ENCODE measurements at places on chromosomes 3 and 15.

DNA sequence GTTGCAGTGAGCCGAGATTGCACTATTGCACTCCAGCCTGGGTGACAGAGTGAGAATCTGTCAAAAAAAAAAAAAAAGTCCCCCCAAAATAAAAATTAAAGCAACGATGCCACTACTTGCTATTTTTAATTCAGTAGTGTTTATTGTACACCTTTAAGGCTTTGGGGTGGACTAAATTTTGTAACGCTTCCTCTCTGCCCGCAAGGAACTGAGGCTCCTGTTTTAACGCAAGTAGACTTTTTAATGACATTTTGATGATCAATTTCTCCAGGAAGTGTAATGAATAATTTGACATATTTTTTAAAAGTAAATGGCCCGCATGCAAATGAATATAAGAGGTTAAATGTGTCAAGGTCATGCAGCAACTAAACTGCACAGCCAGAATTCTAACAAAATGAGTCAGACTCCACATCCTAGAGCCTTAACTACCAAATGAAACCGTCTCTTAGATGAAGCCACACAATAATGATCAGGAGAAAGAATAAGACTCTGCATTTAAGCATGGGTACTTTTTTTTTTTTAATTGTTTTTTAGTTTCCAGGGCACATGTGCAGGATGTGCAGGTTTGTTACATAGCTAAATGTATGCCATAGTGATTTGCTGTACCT is 96.8 kb upstream of the LMOD3 start:
- DNase-seq, result peak; percentile 29

DNA sequence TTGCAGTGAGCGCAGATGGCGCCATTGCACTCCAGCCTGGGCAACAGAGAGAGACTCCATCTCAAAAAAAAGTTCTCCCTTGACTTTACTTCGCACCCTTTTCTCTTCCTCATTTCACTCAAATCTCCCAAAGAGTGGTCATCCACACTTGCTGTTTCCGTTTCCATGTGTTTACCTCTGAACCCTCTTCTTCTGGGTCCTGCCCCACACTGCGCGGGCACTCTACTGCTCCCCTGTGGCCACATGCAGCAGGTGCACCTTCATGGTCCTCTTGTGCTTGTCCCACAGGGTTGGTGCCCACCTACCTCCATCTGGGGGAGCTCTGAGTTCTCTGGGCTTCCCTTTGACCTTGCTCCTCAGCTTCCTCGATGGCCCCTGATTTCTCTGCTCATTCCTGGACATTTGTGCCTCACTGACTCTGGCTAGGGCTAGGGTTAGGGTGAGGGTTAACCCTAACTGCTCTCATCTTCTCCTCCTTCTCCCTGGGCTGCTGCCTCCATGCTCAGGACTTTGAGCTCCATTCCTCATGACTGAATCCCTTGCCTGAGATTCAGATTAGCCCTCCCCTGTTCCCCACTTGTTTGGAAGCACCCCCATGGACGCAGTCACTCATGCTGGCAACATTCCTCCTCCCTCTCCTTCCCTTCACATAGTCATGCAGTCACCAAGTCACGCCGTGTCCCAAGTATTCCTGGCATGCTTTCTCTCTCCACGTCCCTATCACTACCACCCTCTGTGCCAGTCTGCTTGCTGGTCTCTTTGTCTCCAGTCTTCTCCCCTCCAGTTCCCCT is 26.6 kb upstream of the KY start:
- no peak for DNase-seq

DNA sequence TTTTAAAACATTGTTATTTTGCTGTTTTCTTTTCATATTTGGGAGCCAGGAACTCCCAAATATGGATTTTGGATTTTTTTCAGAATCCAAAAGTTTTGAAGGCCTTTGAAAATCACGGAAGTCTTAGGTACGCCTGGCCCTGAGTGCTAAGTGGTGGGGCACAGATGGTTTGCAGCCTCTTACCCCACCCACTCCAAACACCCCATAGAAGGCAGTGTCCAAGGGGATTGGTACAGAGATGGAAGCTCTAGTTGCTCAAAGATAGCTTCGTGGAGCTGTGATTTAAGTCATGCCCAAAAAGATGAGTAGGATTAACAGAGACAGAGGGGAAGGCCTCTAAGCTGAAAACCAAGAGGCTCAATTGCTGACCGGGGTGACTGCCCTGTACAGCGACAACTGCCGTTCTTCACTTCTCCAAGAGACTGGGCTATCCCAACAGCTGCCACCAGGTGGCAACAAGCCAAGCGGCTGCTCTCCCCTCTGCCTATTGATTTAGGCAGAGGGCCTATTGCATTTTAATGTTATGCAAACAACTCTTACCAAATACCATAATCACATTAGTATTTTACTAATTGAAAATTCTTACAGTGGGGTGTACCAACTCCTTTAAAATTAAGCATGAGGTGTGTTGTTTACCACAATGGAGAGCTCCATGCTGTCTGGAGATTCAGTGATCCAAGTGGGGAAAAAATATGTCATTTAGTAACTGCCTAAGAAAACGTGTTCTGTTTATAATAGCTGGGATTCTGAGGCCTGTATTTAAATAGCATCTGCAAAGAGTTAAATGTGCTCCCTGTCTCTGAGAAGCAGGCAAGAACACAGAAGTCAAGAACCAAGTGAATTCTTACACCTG is 64.0 kb upstream of the C15orf61 start:
- DNase-seq, result peak; percentile 82

DNA sequence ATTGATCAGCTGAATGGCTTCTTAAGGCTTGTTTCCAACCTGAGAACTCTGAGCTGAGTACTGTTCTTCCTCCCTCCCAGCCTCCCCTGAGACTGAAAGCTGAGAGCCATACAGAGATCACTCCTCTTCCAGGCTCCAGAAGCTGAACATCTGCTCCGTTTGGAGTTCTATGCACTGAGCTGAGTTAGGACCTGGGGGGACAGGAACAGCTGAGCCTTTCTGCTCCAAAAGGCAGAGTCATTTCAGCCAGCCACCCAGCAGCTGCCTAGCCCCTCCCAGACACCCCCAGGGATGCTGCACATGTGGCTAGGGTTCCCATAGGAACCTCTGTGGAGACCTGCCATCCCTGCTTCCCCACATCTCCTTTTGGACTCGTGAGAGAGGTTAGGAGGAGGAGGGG is 64.2 kb upstream of the GLCE start:
- DNase-seq, result no peak

DNA sequence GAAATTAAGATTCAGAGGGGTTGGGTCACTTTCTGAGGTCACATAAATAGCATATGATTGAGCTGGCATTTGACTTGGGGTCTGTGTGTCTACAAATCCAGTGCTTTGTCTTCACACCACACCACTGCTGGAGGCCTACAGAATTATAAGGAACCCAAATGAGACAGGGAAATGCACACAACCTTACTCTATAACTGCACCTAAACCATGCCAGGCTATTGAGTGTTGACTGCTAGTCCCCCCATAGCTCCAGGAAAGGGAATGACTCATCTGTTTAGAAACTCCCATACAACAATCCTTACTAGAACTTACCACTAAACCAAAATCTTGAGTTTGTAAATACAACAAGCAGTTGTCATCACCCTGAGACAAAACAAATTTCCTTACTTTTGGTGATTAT is 16.9 kb upstream of the TSC22D2 start:
- no peak for DNase-seq

GRCh38 chr3:4562595-4562994 is 69.4 kb downstream of the ITPR1 start:
- no peak for DNase-seq

GRCh38 chr15:70480196-70480856 is 283.0 kb downstream of the UACA start:
- peak; percentile 71 for DNase-seq

DNA sequence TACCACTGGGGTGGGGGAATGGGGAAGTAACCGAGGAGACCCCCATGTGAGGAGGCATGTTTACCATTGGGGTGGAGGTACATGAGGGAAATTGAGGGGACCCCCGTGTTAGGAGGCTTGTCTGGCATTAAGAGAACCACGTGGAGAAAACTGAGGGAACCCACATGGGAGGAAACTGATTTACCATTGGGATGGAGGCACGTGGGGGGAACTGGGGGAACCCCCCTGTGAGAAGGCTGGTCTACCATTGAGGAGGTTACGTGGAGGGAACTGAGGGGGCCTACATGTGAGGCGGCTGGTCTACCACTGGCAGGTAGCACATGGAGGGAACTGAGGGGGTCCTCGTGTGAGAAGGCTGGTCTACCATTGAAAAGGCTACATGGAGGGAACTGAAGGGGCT is 159.4 kb downstream of the FBLN2 start:
- DNase-seq, result no peak

- DNase-seq, result no peak
These were observed 91.5 kb upstream of the FAM174B start for GRCh38 chr15:92747047-92747446.

- DNase-seq, result no peak
These were observed 26.2 kb upstream of the SRP14 start for GRCh38 chr15:40065166-40065565.

GRCh38 chr3:44032487-44032886 is 209.2 kb upstream of the TOPAZ1 start:
- no peak for DNase-seq

DNA sequence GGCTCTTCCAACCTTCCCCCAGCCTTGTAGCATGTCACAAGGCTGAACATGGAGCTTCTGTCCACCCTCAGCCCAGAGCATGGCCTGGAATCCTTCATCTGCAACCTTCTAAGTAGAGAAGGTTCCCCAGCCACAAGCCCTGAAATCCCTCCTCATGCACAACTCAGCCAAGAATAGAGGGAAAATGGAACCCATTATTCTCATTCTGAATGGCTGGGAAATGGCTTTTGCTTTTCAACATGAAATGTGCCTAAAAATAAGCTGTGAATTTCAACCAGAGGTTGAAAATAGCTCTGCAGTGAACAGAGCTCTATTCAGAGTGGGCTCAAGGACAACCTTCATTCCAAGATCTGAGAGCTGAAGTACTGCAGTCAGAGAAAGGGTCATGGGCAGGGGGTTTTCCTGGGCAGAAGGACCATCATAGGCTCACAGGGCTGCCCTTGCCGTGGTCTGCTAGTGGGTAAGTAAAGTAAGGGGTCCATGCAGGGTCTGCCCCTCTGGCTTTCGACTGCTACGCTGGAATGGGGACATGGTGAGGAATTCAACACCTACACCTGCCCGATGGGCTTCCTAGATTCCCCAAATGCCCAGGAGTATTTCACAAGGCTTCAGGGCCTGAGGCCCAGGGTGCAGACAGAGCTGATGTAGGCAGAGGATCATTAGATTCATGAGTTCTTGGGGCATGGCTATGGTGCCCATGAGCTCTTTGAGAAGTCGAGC is 35.9 kb downstream of the POC1A start:
- no peak for DNase-seq

- DNase-seq, result no peak
These were observed 107.7 kb downstream of the TNIK start for GRCh38 chr3:171352387-171352935.

GRCh38 chr15:28109626-28110455 is 10.7 kb upstream of the OCA2 start:
- no peak for DNase-seq

- peak; percentile 19 for DNase-seq
These were observed 29.3 kb downstream of the LRRC2 start for GRCh38 chr3:46536758-46537157.

DNA sequence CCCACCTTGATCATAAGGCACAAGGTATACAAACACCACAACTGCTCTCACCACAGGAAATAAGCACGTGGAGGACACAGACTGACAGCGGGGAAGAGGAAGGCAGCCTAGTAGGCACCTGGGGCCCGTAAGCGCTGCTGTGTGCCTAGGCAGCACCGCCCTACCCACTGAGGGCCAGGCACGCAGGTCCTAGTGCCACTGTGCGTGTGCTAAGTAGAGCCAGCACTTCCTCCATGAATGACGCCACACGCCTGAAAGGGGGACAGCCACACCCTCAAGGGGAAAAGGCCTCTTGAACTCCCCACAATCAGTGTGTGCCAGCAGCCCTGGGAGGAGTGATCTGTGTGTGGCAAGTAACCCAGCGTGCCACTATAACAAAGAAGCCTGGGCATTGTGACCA is 73.0 kb downstream of the ATP1B3 start:
- DNase-seq, result no peak

DNA sequence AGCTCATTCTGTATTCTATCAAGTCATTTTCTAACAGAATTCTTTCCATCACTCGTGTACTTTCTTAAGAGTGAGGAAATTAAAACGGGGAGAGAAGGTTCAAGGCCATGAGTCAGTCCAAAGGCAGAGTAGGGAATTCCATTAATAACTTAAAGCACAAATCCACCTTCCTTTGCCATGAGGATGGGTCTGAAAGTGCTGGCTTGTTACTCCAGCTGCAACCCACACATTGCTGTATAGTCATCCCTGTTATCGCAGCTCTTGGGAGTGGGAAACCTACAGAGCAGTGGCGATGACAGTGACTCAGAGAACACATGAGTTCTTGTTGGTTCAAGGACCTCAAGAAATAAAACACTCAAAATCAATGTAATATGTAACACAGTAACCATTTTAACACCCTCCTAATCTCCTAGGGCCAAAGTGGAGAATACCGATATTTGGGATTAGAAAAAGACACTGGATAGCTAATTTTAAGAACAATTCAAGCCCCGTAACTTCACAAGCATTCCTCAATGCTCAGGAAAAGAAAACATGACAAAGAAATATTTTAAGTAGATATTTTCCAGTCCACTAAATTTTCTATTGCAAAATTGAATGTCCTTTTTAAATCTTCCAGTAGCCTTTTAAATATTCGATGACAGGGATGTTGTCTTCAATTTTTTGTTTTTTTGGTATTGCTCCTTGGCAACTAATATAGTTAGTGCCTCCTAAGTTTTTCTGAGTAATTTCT is 179.9 kb upstream of the THBS1 start:
- no peak for DNase-seq

GRCh38 chr3:62672270-62672987 is 202.8 kb downstream of the CADPS start:
- no peak for DNase-seq

Measured in CD4-positive, alpha-beta T cell treated with Interleukin-15 for 4 hours (primary cell).